ENCODE measurements at places on chromosomes 16 and 17.

GRCh38 chr16:52547834-52548215 is 882 bp upstream of the TOX3 start:
- DNase-seq: no peak

- DNase-seq: peak; percentile 92
Observed at GRCh38 chr17:42312285-42313130, 24.2 kb downstream of the STAT5A start.

- no peak for DNase-seq
Observed at GRCh38 chr17:79997011-79997660, 38.5 kb downstream of the TBC1D16 start.

GRCh38 chr16:75572864-75573542 is 6.8 kb downstream of the GABARAPL2 start:
- DNase-seq: peak; percentile 88

DNA sequence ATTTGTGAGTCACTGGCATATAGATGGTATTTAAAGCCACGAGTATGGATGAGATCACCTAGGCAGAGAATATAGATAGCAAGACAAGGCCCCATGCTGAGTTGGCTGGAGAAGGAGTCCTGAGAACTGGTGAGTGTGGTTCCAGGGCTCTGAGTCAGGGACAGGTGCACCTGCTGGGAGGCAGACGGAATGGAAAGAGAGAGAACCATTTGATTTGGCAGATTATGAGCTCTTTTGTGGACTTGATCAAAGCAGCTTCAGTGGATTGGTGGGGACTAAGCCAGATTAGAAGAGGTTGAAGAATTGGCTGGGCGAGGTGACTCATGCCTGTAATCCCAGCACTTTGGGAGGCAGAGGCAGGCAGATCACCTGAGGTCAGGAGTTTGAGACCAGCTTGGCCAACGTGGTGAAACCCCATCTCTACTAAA is 4.3 kb upstream of the C16orf92 start:
- DNase-seq: no peak

GRCh38 chr17:43353393-43353792 is 45.4 kb upstream of the ARL4D start:
- no peak for DNase-seq

DNA sequence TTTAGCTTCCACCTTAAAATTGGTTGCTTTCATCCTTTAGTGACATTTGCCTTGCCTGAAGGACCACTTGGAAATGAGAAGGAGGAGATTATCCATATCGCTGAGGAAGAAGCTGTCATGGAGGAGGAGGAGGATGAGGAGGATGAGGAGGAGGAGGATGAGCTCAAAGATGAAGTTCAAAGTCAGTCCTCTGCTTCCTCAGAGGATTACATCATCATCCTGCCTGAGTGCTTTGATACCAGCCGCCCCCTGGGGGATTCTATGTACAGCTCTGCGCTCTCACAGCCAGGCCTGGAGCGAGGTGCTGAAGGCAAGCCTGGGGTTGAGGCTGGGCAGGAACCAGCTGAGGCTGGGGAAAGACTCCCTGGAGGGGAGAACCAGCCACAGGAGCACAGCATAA is 11.5 kb upstream of the TMEM106A start:
- no peak for DNase-seq

- DNase-seq: no peak
Observed at GRCh38 chr17:693791-694638, 20.6 kb downstream of the VPS53 start.

GRCh38 chr17:45425125-45425983 is 7.3 kb downstream of the ARHGAP27 start:
- no peak for DNase-seq

- no peak for DNase-seq
Observed at GRCh38 chr16:83966153-83966696, 1.8 kb upstream of the NECAB2 start.

DNA sequence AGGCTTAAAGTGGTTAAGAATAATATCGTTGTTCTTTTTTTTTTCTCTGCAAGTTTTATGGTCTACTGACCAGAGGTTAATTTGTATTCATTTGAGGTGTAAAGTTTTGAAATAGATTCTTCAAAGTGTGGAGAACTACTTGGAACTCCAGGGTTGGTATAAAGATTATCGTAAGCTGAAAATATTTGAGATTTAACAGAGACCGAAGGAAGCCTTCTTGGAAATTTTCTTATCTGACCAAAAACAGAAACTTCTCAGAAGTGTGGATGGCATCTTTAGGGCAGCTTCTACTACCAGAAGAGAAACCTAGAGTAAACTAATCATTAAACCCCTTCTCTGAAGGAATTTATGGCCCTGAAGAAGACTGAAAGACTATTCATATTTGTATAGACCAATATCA is 206.8 kb upstream of the MON1B start:
- DNase-seq: no peak

DNA sequence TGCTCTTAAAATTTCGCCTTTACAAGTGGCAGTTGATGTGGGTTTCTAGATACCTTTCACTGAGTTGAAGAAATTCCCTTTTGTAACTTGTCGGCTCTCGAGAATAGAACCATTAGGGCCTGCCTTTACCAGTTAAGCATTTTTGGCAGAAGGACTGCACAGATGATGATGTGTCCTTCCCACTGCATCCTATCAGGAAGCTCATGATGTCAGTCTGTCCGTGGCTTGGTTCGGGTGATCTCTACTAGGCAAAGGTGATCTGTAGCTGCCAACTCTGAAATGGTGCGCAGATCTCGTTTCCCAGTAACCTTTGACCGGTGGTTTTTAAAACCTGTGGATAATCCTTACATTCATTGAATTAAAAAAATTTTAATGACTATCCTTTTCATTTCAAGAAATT is 49.7 kb downstream of the ZNRF1 start:
- peak; percentile 72 for DNase-seq

GRCh38 chr17:28950017-28950751 is 1.1 kb downstream of the PHF12 start:
- DNase-seq: peak; percentile 71

DNA sequence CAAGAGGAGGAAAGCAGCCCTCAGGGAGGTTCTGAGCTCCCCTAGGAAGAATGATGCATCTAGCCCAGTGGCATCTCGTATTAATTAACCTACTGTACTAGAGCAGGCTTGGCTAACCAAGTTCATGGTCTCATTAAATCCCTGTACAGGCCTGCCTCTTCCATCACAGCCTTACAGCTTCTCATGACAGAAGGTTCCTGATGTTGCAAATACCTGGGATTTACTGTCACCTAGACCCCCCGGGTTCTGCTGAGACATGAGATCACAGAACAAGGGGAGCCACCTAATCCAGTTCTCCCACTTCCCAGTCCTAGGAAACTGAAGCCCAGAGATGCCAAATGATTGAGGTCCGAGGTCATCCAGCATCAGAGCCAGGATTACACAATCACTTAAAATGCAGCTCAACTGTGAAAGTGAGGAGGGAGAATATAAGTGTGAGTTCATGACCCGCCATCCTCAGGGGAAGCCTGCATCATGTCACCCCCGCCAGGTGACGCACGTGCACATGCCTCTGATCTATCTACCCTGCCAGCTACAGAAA is 23.9 kb downstream of the ACLY start:
- no peak for DNase-seq

GRCh38 chr17:57714665-57715180 is 30.4 kb downstream of the CCDC182 start:
- DNase-seq: no peak

Data from erythroblast (primary cell).